ENCODE measurements at places on chromosomes 12 and 14.

- peak; percentile 56 for DNase-seq
Measured at GRCh38 chr12:118850244-118850825, 131.0 kb upstream of the SRRM4 start.

- DNase-seq, result no peak
Measured at GRCh38 chr14:71206123-71206522, 298.9 kb downstream of the PCNX1 start.

- DNase-seq, result peak; percentile 84
Measured at GRCh38 chr12:124609041-124609989, 41.9 kb upstream of the NCOR2 start.

DNA sequence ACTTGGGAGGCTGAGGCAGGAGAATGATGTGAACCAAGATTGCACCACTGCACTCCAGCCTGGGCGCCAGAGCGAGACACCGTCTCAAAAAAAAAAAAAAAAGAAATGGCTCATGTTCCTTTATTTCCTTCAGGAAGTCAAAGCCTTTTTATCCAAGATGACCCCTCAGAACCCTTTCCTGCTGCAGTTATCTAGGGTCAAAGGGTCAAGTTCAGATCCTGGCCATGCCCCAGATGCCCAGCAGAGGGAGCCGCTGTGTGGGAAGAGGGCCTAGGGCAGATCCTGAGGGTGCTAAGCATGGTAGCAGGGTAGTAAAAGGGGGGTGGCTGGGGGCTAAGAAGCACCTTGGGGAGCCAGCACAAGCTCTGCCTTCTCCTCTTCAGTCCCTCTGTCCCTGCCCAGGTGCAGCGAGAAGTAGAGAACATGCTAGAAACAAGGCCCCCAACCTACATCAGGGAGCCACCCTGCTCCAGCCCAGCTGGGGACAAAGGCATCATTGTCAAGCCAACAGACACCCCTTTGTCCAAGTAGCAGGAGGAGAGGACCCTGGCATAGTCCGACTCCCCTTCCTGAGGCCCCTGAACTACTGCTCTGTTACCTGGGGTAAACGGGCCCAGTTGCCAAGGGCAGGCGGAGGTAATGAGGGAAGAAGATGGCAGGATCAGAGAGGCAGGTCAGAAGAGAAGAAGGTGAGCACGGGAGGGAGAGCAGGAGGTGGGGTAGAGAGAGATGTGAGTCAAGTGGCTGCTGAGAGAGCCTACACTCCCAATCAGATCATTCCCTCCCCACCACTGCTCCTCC lies 6.5 kb downstream of the NFE2 start:
- peak; percentile 79 for DNase-seq

- DNase-seq, result peak; percentile 92
Measured at GRCh38 chr14:100140452-100141078, 18.9 kb downstream of the DEGS2 start.

- DNase-seq, result no peak
Measured at GRCh38 chr14:30084811-30085210, 157.2 kb upstream of the PRKD1 start.

DNA sequence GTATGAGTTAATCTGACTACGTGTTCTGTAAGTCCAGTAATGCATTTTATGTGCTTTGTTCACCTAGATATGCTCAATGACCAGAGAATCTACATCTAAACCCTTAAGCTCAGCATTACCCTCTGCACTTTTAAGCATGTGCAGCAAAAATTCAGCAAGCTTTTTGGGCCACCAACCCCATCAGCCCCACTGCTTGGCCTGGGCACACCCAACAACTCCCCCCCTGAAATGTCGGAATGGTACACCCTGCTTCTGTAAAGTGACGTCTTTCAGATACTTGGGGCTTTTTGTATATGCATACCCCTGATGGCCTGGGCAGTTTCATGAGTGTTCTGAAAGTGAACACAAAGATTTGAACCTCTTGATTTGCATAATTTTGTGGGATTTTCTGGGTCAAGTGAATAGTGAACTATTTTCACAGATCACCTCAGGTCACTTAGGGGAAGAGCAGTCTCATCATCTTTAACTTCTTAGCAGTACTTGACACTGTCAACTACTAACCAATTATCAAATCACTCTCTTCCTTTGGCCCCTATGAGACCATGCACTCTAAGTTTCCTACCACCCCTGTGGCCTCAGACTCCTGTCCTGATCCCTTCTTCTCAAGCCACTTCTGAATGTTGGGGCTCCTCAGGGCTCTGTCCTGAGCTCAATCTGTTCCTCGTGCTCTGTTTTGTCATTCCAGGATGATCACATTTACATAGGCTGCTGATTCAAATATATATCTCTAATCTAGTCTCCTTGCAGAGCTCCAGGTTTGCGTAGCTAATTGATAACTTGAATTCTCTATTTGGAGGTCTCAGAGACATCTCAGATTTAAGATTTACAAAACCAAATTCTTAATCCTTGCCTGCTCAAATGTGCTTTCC lies 36.3 kb upstream of the PPM1A start:
- no peak for DNase-seq

DNA sequence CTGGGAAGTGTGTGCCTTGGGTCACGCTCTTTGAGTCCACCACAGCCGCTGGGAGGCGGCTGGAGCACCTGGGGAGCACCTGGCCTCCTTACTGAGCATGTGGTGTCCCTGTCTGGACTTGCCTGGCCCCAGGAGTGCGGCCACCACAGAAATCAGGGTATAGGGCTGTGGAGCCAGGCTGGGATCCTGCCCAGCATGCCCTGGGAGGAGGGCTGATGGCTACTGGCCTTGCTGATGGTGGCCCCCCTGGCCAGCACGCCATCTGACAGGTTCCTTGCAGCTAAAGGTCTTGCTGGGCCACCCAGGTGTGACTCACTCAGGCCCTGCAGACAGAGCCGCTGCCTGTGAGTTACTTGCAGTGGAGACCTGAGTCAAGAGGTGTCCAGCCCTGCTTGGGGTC lies 6.0 kb downstream of the ULK1 start:
- DNase-seq, result no peak

GRCh38 chr12:54191126-54191525 lies 2.3 kb upstream of the SMUG1 start:
- no peak for DNase-seq

GRCh38 chr14:42112108-42112507 lies 505.4 kb downstream of the LRFN5 start:
- DNase-seq, result no peak

GRCh38 chr12:84136862-84137367 lies 775.7 kb downstream of the SLC6A15 start:
- no peak for DNase-seq

DNA sequence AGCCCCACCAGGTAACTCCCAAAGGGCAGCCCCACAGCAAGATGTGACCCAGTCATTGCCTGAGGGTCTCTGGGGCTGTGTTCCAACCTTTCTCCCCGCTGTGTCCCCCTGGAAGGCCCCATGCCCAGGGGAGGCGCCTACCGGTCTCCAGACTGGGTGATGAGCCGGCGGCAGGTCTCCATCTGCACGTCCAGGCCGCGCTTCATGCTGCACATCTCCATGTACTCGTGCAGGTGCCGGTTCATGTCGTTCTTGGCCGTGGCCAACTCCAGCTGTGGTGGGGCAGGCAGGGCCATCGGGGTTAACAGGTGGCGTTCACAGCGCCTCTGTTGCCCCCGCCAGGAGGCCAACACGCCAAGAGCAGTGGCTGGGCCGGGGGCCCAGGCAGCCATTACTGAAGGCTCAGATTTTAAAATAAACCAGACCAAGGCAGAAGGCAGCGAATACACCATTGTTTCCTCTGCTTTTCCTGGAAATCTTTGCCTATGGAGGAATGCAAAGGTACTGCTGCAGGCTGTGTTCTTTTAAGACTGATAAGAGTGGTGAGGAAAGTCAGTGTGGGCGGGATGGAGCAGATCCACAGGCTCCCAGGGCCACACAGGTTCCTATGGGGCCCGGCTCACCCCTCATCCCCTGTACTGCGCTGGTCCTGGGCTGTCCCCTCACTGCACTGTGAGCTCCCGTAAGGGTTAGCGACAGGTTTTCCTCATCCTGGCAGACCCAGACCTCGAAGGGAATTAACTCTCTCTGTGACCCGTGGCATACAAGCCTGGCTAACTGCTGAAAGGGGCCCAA lies 7.3 kb downstream of the GAPDH start:
- no peak for DNase-seq

- DNase-seq, result no peak
Measured at GRCh38 chr14:51929910-51930682, 59.2 kb upstream of the RTRAF start.

DNA sequence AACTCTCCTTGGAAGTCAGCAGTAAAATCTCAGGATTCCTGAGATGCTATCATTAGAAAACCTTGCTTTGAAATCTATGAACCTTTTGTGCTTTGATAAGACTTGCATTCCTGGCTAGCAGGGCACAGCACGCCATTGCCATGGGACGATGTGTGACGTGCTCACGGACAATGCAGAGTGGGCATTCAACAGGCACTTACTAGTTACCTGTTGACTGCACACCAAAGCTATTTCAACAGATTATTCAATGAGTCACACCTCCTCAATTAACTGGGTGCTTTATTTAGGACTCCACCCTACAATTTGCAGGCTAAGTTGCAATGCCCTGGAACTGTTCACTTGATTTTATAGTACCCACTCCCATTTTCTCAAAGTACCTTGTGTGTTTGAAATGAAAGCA lies 11.3 kb downstream of the NOS1 start:
- DNase-seq, result no peak

DNA sequence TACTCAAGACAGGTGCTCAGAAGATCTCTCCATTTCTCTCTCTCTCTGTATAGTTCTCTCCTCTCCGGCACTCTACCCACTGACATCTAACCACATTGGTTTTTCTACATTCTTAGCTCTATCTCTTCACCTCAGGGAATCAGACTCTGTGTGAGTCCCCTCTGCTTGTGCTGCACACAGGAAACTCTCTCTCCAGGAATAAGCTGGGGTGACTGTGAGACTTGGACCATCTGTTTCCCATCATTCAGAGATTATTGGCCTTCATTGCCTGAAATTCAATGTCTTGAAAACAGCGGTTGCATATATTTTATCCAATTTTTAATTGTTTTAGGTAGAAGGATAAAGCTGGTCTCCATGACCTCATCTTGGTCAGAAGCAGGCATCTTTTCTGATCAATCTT lies 105.0 kb downstream of the SLC35F4 start:
- DNase-seq, result no peak

- no peak for DNase-seq
Measured at GRCh38 chr12:118749646-118750045, 231.7 kb upstream of the SRRM4 start.

- DNase-seq, result no peak
Measured at GRCh38 chr14:102195446-102195845, 55.7 kb downstream of the WDR20 start.

DNA sequence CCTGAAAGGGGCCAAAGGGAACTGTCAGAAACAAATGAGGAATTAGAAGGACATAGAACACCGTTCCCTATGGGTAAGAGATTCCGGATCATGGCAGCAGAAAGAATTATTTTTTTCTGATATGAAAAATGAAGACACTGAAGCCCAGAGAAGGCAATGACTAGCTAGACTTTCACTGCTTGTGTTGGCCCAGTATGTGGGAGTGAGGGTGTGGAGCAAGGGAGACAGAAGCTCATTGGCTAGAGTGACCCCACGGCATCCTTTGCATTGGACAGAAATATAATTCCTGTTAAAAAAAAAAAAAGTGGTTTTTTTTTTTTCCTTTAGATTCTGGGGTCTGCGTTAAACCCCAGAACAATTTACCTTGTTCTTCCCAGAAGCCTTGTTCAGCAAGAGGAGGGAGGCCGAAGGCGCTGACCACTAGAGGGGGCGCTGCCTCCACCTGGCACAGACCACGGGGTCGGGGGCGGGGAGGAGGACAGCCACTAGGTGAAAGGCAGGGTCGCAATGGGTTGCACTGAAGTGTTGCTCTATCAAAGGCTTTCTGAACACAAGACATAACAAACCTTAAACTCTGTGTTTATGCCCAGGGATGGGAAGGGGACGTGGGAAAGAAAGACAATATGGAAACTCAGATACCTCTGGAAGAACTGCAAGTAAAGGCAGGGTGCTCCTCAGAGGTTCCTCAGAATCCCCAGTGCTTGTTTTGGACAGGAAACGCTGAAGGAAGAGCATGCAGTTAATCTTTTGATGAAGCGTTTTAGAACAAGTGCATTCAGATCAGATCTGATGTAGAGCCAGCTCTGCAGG lies 156.8 kb downstream of the KCNA5 start:
- DNase-seq, result peak; percentile 54

DNA sequence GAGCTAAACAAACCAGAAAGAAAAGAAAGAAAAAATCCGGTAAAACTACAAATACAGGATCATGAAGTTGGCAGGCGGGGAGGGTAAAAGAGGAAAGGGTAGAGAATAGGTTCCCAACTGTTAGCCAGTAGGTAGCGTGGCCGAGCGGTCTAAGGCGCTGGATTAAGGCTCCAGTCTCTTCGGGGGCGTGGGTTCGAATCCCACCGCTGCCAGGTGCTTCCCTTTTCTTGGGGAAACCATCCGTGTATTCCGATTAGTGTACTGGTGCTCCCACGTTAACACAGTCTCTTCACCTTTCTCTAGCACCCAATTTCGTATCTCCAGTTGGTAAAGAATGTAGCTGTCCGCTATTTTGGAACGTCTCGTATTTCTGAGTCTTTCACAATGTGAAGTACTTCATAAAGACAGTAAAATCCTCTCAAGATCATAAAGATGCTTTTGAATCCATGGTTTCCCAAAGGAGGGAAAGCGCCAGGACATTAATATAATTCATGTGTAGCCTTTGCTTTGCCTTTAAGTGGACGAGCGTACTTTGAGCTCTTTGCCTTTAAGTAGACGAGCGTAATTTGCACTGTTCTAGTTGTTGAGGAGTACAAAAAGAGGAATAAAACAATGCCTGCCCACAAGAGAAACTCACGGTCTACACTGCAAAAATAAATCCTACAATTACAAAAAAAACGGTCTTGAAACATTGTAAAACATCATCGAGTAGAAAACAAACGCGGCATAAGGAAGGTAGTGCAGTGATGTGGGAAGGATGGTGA lies 19.0 kb upstream of the RNASE12 start:
- peak; percentile 83 for DNase-seq

DNA sequence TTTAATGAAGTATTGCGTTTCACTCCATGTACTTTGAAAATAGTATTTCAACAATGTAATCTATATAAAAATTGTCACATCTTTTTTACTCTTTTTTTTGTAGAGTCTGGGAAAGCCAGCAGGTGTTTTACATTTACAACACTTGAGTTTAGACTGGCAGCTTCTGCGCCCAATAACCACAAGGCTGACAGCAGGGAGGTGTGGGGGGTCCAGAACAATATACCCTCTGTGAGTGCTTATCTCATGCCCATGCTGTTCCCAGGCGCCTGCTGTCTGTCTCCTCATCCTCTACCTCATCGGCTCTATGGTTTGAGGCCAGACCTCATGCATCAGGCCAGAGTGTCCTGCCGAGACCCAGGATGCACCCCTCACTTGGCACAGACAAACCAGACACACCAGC lies 24.9 kb downstream of the FBRSL1 start:
- no peak for DNase-seq

DNA sequence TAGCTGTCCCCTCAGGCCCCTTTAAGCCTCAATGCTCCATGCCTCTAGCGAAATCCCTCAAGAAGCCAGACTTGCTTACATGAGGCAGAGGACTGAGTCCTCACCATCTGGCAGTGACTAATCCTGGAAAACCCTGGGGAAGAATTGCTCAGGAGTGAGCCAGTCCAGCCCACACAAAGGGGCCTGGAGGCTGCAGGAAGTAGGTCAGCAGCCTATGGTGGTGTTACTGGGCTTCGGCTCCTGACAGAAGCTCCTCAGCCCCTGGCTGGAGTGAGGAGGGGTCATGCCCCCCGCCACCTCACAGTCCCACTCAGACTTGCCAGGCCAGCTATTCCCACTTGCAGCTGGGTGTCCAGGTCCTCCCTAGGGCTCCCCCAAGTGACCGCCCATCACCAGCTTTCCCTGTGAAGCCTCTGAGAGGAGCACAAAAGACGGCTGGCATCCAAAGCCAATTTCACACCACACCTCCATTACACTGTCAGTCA lies 250.5 kb downstream of the DPF3 start:
- no peak for DNase-seq

GRCh38 chr12:19129122-19129485 lies 429 bp upstream of the PLEKHA5 start:
- no peak for DNase-seq
